Cerebellum (tissue), 4 donors: ENCODE measurements at places on chromosomes 5 and 9.
A peak's percentile ranks its signal among the peaks of the same experiment; 100 is the strongest.

DNA sequence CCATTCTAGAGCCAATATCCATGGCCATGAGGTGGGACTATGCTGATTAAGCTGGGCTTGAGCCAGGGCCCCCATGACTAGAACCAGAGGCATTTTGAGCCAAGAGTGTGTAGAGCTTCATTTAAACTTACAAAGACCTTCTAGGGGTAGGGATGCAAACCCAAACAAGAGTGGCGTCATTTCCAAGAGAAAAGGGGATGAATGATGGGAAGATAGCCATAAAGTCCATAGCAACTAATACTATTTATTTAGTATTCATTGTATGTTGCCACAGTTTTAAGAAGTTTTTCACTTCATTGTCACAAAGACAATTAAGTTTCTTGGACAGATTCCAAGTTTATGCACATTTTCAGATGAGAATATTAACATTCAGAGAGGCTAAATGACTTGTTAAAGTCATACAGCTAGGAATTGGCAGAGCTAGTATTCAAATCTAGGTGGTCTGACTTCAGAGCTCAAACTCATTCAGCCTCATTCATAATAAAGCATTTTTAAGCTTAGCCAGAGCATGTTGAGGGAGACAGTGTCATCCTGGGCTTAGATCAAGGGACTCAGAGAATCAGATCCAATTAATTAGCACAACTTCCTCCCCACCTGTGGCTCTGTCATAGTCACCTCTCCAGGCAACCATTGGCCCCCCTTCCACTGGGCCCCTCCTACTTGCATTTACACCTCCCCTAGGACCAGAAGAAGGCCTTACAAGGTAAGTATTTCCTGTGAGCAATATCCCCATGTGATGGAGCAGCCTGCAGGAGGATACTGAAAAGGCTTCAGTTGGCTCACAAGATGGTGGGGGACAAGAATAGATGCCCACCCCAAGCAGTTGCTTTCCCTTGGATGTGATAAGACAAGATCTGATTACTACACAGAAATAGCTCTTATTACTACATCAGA is 95.0 kb upstream of the PCSK1 start:
- DNase-seq: no peak

- DNase-seq: no peak
Measured at GRCh38 chr5:160071916-160072315, 47.3 kb downstream of the PWWP2A start.

DNA sequence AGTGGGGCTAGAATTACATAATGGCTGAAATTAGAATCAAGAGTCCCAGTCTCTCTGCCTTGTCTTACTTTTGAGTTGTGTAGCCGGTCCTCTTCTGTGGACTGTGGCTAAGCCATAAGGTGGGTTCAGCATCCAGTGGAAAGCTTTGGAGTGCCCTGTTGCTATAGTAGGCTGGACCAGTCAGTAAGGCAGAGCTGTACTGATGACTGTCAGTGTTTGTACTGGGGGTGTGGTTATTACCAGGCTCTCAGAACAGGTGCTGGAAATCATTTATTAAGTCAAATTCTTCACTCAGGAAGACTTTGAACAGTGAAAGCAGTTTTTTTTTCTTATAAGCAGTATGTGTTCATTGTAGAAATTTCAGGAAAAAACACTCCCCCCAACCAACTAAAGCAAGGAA is 129.4 kb downstream of the ZSWIM6 start:
- DNase-seq: no peak

DNA sequence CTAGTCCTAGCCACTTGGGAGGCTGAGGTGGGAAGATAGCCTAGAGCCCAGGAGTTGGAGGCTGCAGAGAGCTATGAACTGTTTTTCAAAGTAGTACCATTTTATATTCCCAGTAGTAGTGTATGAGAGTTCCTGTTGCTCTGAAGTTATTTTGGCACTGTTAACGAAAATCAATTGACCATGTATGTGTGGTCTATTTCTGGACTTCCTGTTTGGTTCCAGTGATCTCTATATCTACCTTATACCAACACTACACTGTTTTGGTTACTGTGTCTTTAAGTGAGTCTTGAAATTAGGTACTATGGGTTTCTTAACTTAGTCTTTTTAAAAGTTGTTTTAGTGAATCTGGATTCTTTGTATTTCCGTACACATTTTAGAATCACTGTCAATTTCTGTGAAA is 13.6 kb downstream of the SLF1 start:
- DNase-seq: no peak

GRCh38 chr5:157245476-157245875 is 20.4 kb upstream of the CYFIP2 start:
- no peak for DNase-seq

GRCh38 chr5:94402096-94402495 is 216.3 kb downstream of the KIAA0825 start:
- DNase-seq: no peak

DNA sequence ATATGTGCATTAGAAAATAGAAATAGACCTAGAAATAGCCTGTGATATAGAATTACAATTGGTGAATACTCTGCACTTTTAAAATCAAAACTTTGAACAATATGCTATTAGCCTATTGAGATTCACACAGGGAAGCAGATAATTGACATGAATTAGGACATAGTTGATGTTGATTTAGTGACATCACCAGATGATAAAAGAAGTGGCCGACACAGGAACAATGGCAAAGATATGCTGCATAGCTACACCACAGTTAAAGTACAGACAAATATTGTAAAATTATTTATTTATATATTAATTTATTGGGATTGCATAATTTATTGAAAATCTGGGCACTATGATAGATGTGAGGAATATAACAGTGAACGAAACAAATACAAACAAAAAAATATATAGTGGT is 261.5 kb upstream of the CCNH start:
- no peak for DNase-seq

GRCh38 chr5:103600086-103600485 is 37.5 kb upstream of the NUDT12 start:
- no peak for DNase-seq

DNA sequence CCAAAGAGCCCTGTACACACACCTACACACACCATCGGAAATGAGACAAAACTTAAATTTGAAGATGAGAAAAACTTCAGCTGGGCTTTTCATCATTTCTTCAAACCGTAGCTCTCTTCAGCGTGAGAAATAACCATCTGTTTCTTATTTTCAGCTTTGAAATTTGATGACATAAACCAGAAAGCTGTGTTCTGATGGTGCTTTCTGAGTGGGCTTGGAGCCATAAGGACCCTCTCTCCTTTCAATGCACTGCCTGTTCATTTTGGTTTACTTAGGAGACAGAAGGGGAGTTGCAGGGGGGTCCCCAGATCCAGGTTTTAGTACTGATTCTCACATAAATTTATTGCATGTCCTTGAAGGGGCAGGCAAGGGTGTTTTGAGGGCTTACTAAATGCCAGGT is 9.5 kb downstream of the FBXO10 start:
- DNase-seq: no peak

DNA sequence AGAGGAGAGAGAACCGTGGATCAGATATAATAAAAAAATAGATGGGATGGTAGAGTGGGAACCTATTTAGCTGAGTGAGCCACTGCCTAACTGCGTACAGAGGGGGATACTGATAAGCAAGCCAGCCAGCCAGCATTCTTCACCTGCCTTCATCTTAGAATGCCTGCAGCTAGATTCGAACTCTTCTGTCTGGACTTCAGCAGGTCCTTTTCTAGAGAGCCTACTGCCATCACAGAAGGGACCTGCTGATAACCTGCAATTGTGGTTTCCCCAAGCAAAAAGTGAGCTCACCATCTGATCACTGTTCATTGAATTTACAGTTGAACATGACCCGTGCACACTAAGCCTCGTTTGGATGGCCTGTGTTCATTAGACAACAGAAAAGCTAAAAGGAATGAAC is 109.4 kb downstream of the CDC42SE2 start:
- no peak for DNase-seq

- DNase-seq: no peak
Measured at GRCh38 chr5:162711244-162711643, 643.7 kb downstream of the GABRG2 start.

DNA sequence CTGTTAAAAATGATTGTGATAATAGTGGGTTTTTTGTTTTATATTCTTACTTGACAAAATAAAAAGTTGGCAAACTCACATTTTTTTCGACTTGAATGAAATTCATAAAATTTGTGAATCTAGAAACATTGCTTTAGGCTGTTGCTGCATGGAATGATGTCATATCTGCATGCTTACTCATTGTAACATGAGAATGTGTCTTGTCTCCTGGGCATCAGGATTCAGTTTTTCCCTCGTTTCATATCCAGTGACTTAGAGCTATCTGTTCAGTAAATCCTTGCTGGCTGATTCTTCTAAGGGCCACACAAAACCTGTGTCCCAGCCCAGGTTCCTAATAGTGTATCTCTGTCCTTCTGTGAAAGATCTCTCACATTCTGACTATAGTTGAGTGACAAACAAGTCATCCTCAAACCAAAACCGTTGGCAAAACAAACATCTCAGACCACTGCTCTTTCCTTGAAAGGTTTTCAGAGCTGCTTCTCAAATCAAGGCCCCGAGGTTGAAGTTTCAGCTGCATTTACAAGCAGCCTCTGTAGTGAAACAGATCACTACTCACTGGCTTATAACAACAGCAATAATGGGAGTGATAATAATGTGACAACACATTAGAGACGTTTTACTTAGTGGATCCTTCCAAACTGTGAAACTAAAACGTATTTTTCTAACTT is 95.0 kb downstream of the NPR3 start:
- DNase-seq: no peak

DNA sequence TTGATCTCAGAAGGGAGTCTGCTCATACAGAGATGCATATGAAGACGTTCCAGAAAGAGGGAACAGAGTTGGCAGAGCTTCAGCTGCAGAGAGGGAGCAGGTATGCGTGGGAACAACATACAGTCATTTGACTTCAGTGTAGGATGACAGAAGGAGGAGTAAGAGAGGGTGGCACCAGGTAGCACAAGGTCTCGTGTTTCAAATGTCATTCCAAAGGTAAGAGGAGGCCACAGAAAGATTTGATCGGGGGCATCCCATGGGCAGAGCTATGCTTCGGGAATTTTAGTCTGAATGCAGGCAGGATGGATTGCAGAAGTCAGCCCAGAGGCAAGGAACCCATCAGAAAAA is 367.1 kb downstream of the CDK5RAP2 start:
- no peak for DNase-seq

- no peak for DNase-seq
Measured at GRCh38 chr9:133887540-133888047, 104.5 kb downstream of the VAV2 start.

GRCh38 chr5:181191526-181192336 is 13.3 kb downstream of the TRIM7 start:
- DNase-seq: peak; percentile 93

DNA sequence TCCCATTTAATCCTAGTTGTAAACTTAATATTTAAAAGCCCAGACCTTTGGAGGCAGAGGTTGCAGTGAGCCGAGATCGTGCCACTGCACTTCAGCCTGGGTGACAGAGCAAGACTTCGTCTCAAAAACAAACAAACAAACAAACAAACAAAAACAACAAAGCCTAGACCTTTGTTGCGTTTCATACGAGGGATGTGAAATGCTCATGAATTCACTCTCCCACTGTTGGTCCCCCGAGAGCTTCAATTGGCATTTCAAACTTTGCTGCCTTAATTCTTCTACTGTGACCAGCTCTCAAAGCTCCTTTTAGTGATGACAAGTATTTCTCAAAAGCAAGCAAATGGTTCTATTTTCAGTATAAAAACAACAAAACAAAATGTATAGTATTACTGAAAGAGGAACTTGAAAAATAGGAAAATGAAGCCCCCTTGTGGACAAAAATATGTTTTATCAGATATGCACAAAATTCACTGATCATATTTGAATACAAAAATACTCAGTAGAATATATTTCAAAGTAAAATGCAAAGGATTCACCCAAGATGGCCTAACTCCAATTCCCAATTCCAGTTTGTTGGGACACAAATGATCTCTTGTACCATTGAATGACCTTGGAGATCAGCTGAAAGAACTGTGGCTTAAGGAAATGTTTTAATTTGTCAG is 140.4 kb downstream of the ESM1 start:
- DNase-seq: peak; percentile 25

- DNase-seq: no peak
Measured at GRCh38 chr9:105198865-105199264, 45.6 kb upstream of the SLC44A1 start.

GRCh38 chr5:154243736-154244135 is 53.2 kb downstream of the GALNT10 start:
- no peak for DNase-seq

GRCh38 chr5:149666212-149666852 is 63.8 kb upstream of the PPARGC1B start:
- no peak for DNase-seq

- no peak for DNase-seq
Measured at GRCh38 chr9:126869368-126869767, 8.9 kb downstream of the ZBTB34 start.

DNA sequence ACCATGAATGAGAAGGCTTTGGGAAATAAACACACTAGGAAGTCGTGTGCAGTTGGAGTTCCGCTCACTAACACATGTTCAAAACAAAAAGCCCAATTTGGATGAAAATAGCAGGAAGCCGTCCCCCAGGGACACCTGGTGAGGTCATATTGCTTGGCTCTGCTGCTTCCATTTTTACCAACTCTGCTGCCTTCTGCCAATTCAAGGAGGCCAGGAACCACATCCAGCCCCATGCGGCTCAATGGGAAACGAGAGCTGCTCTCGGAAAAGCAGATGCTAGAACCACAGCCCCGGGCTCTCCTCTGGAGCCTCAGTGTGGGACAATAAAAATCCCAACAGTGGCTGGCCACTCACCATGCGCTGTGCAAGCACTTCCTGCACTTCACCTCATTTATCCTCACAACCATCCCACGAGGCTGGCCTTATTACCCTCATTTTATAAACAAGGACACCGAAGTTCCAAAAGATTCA is 13.4 kb downstream of the ADAM19 start:
- peak; percentile 72 for DNase-seq

- no peak for DNase-seq
Measured at GRCh38 chr5:69492923-69493395, 369 bp downstream of the OCLN start.

GRCh38 chr9:77563174-77563573 is 84.9 kb downstream of the GNA14 start:
- DNase-seq: no peak

DNA sequence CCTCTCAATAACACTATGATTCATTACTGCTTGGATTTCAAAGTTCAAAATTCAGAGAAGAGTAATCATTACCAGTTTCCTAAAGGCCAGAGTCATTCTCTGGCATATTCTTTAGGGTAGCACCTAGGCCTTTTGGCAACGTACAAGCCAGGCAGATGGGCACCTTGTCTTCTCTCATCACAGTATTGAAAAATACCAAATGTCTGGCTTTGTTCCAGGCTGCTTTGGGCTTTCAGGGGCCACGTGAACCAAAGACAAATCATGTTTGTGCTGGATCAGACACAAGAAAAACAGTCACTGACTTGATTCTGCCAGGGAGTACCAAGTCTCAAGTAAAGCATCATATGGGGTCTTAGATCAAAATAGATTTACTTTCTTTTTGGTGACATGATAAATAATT is 15.5 kb downstream of the MEGF9 start:
- DNase-seq: peak; percentile 73

GRCh38 chr5:108636135-108636853 is 111.4 kb upstream of the FER start:
- no peak for DNase-seq

- no peak for DNase-seq
Measured at GRCh38 chr5:174305241-174305681, 259.8 kb downstream of the NSG2 start.
